ENCODE measurements at places on chromosomes 6 and 20.
A peak's percentile ranks its signal among the peaks of the same experiment; 100 is the strongest.

DNA sequence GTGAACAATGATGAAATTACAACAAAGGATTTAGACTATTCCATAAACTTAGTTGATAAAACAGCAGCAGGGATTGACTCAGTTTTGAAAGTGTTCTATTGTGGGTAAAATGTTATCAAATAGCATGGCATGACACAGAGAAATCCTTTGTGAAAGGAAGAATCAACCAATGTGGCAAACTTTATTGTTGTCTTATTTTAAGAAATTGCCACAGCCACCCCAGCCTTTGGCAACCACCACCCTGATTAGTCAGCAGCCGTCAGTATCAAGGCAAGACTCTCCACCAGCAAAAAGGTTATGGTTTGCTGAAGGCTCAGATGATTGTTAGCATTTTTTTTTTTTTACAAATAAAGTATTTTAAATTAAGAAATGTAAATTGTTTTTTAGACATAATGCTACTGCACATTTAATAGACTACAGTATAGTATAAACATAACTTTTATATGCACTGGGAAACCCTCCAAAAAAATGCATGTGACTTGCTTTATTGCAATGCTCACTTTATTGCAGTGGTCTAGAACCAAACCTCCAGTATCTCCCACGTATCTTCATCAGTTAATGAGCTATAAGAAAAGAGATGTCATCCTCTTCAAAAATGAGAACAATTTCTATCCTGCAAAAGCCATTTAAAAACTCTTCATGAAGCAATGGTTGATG is 162.7 kb downstream of the SOBP start:
- no peak for DNase-seq

DNA sequence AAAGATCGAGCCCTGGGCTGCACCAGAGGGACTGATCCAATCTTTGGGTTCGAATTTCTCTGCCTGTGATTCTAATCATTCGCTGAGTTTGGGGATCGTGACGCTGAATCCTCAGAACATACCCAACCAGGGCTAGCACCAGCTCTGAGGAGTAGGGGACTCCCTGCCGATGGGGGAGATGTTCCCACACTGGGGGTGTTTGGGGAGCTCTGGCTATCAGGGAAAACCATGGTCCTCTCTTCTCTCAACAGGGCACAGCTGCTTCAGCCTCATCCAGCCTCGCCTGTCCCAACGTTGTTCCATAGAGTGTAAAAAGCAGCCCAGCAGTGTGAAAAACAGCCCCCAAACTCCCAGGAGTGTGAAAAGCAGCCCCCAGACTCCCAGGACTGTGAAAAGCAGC is 136.6 kb downstream of the ANKRD60 start:
- no peak for DNase-seq

DNA sequence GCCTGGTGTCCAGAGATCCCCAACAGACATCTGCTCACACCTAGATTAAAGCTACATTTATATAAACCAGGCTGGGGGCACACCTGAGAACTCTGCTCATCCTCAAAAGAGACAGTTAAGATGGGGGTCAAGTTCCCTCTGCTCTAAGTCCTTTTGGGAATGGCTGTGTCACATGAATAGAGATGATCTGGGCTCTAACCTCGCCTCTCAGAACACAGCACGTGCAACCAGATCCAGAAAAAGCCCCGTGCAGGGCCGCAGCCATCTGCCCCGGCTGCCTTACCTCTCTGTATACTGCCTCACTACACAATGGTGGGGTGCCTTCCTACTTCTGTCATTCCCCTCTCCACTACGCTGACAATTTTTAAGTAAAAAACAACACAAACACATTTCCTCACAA is 5.9 kb downstream of the MTCH1 start:
- no peak for DNase-seq

GRCh38 chr6:114339706-114340105 is 3.1 kb downstream of the HS3ST5 start:
- DNase-seq, result no peak

- DNase-seq, result no peak
Observed at GRCh38 chr6:103797738-103798137, 1062.0 kb downstream of the HACE1 start.

- DNase-seq, result peak; percentile 27
Observed at GRCh38 chr6:138404666-138405337, 779 bp downstream of the HEBP2 start.

GRCh38 chr6:29502181-29502580 is 14.4 kb upstream of the MAS1L start:
- no peak for DNase-seq

DNA sequence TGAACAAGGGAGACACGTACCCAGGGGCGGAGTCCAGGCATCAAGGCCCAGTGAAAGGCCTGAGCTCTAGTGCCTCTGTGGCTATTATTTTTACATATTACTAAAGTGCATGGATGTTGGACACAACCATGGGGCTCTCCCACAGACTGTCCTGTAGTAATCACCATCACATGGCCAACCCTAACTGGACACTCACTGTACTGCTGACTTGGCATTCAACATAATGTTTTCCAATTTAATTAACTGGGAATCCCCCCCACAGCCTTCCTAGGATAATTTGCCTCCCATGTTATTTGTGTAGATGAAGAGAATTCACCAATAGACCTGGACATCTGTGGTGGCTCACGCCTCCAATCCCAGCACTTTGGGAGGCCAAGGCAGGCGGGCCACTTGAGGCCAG is 34.5 kb downstream of the ARFGEF2 start:
- no peak for DNase-seq

- no peak for DNase-seq
Observed at GRCh38 chr6:41175084-41175483, 12.2 kb upstream of the TREM2 start.

DNA sequence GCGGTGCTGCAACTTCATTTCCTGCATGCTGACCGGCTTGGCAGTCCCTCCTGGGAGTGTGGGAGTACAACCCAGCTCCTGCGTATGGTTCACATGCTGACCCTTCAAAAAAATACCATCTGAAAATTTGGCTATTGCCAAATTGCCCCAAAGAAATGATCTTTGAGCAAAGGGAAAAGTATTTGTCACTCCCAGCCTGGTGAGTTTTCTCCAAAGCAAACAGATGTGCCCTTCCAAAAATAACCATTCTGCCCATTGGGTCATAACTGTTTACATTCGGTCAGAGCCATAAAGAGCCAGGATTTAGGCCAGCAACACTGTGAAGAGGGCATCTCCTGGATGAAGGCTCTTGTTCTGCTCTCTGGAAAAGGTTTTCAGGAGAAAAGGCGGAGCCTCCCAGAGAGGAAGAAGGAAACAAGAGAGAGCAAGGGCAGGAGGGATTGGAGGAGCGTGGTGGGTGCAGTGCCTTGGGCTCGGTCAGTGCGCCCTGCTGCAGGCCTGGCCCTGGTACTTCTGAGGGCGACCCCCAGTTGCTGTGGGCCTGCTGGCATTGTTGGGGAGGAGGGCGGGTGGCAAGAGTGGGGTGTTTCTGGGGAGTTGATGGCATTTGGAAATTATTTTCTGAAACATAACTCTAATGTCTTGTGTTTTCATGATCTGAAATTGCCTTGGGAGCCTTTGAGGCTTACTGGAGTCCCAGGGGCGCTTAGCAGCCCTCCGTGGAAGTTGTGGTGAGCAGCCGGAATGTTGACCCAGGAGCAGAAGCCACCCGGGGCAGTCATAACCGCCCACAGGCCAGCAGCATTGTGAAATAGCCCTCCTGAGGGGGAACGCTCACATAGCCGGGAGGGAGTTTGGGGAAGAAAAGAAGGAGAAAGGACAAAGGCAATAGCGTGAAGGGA is 248.4 kb downstream of the MYLK4 start:
- DNase-seq, result no peak

- no peak for DNase-seq
Observed at GRCh38 chr6:131717836-131718542, 7.2 kb upstream of the CTAGE9 start.

GRCh38 chr6:116200619-116201249 is 53.1 kb downstream of the TSPYL4 start:
- DNase-seq, result no peak

DNA sequence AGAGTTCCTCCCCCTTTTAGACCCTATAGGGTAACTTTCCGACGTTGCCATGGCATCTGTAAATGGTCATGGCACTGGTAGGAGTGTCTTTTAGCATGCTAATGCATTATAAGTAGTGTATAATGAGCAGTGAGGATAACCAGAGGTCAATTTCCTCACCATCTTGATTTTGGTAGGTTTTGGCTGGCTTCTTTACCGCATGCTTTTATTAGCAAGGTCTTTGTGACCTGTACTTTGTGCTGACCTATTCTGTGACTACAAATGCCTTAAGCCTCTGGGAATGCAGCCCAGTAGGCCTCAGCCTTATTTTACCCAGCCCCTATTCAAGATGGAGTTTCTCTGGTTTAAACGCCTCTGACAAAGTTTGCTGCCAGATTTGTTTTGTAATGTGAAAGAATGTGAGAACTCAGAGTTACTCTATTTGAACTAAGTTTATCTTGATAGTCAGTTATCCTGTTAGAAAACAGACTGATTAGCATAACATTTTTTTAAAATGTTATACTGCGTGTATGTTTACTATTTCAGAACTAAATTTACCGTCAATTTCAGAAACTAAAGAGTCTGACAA is 111.3 kb upstream of the PRSS16 start:
- no peak for DNase-seq

- no peak for DNase-seq
Observed at GRCh38 chr6:46832816-46833215, 39.6 kb downstream of the MEP1A start.

GRCh38 chr6:111586554-111586953 is 19.1 kb downstream of the TRAF3IP2 start:
- DNase-seq, result no peak

- no peak for DNase-seq
Observed at GRCh38 chr6:47419621-47420020, 58.0 kb upstream of the CD2AP start.

GRCh38 chr6:37109714-37110499 is 60.0 kb upstream of the PIM1 start:
- no peak for DNase-seq

DNA sequence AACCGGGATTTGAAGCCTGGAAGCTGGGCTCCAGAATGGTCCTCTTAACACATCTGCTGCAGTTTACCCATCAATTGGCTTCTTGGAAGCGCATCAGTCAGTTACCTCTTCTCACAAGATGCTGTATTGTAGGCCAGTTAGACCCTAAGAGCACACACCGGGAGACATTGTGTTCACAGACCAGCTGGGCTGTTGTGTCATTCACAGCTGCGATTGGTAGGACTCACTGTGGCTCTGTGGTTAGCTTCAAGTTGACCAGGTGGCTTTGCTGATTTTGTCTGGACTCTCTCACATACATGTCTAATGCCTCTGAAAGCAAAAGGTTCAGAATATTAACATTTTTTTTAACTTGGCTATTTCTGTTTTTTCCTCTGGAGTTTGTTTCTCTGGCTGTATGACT is 64.8 kb downstream of the SNX9 start:
- no peak for DNase-seq

- DNase-seq, result no peak
Observed at GRCh38 chr6:44842616-44843015, 455.1 kb downstream of the CDC5L start.

- no peak for DNase-seq
Observed at GRCh38 chr6:113094779-113095178, 747.6 kb downstream of the RFPL4B start.

- no peak for DNase-seq
Observed at GRCh38 chr6:45423824-45424450, 46.2 kb upstream of the SUPT3H start.

DNA sequence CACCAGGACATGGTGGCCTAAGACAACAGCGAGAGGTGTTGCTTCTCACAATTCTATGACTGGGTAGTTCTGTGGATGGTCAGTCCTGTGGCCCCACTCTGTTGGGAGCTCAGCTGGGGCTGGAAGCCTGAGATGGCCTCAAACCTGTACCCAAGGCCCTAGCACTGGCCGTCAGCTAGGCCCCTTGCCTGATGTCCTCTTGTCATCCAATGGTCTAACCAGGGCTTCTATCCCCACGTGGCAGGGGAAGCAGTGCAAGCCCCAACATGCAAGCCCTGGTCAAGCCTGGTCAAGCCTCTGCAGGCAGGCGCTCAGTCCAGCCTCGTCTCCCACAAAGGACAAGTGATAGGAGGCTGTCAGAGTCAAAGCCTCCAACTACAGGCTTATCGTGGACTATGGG is 196.5 kb upstream of the CST7 start:
- DNase-seq, result no peak

- DNase-seq, result no peak
Observed at GRCh38 chr6:131129689-131130553, 5.3 kb upstream of the AKAP7 start.

GRCh38 chr20:51639206-51639832 is 96.8 kb upstream of the NFATC2 start:
- peak; percentile 47 for DNase-seq

GRCh38 chr20:41387444-41387851 is 20.8 kb upstream of the EMILIN3 start:
- DNase-seq, result no peak

- no peak for DNase-seq
Observed at GRCh38 chr20:31260326-31260932, 3.0 kb downstream of the DEFB115 start.

DNA sequence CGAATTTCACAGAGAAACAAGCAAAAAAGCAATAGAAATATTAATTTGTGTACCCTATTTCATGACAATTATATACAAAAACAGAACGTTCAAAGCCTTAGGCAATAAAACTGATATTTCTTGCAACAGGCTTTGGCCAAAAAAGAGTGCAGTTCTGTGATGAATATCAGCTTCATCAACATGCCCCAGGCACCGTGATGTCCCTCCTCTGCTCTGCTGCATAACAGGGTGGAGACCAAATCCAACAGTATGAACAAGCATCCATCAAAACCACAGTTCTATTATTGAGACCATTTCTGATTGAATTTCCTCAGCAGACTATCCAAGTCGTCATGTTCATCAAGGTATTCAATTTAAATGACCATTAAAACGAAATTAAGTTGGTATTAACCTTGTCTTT is 722.6 kb upstream of the NRSN1 start:
- DNase-seq, result no peak

DNA sequence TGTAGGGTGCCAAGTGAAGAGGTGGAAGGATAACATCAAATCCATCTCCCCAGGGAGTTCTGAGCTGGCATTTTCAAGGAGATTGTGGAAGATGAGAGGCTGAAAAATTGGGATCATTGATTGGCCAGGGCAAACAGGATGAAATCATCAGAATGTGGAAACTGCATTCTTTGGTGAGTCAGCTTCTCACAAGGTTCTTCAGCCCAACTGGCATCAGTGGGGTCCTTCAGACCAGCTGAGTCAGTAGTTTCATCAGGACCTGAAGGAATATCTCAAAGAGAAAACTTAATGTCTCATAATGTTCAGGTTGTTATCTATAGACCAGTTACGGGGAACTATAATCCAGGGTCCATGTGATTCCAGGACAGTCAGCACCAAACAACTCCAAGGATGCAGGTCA is 195.8 kb downstream of the HAO1 start:
- no peak for DNase-seq

- no peak for DNase-seq
Observed at GRCh38 chr6:68710916-68711315, 75.8 kb downstream of the ADGRB3 start.

- no peak for DNase-seq
Observed at GRCh38 chr20:33656010-33656782, 5.9 kb upstream of the C20orf144 start.

GRCh38 chr6:154058963-154059680 is 20.1 kb downstream of the OPRM1 start:
- DNase-seq, result no peak

GRCh38 chr20:48962976-48963771 is 41.7 kb downstream of the ARFGEF2 start:
- DNase-seq, result no peak

All from CD8-positive, alpha-beta memory T cell (primary cell).